Karpas-422 (cell line): ENCODE measurements at places on chromosomes 7 and 10. TPM values are rescaled to one million over a fixed set of nuclear protein-coding genes. Genes with fewer than 3 reads are reported as not detected.

DNA sequence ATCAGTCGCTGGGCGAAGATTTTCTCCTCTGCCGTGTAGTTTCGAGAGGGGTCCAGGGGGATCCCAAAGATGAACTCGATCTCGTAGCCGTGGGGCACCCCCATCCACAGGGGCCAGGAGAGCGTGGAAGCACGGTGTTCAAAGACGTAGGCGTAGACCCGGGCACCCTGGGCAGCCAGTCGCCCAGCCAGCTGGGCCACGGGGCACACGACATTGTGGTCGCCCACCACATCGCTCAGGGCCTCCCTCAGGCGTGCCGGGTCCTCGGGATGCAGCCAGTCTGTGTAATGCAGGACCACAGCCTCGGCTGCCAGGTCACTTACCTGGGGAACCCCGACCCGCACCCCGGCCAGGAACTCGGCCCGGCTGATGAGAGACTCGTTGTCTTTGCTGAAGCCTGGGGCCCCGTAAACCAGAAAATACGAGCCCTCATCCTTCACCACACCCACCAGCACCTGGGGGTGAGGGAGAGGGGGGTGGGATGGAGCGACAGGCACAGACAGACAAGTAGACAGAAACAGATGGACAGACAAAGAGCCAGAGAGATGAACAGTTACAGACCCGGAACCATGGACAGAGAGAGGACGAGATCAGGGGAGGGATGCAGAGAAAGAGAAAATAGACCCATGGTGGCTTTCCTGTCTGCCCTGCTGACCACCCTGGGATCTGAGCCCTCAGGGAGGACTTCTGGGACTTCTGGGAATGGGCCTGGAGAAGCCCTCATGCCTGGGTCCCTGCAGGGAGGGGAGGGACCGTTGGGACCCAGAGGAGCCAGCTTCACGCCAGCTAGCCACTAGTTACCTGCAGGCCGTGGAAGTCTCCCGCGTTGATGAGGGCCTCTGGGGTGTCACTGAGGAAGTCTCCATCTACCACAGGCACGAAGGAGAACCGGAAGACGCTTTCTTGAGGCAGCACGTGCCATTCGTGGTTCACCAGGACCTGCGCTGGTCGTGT is 3.0 kb downstream of the ACHE start:
- no peaks in the 10 kb centered on the region for H3K27me3 ChIP-seq
- H3K4me3 ChIP-seq: no peak overlapping the region
- DNase-seq: no peak
- no peak overlapping the region for H3K27ac ChIP-seq
- peaks cover 29% of the 10 kb centered on the region for H3K4me1 ChIP-seq

TMUB1 gene
- 30.9 and 56.4 TPM in 2 replicates for total RNA-seq

DNA sequence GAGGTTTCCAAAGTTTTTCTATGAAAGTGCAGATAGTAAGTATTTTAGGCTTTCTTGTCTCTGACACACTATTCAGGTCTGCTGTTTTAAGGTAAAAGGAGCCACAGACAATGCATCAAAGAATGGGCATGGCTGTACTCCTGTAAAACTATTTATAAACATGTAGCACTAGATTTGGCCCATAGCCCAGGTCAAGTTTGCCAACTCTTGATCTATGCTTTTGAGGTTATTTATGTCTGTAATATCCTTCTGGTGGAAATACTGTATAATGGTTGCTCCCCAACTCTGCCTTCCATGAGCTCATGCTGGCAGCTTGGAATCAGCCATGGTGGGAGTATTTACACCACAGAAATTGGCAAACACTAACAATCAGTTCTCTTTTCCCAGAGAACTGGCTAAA is 244.6 kb downstream of the BUB3 start:
- no peak for DNase-seq
- no peaks in the 10 kb centered on the region for H3K27me3 ChIP-seq
- H3K27ac ChIP-seq: peak overlapping the region; percentile 78
- peaks cover 51% of the 10 kb centered on the region for H3K4me1 ChIP-seq

GRCh38 chr10:127148066-127148932 is 48.1 kb downstream of the INSYN2A start:
- H3K4me3 ChIP-seq: no peak overlapping the region
- H3K27me3 ChIP-seq: no peaks in the 10 kb centered on the region
- no peak for DNase-seq
- no peaks in the 10 kb centered on the region for H3K36me3 ChIP-seq
- H3K27ac ChIP-seq: no peak overlapping the region

FAM25G gene
- total RNA-seq: not detected in 2 replicates

ZMYND11 gene
- 2.4 and 8.3 TPM in 2 replicates for total RNA-seq

ITGB8 gene
- total RNA-seq: 0.04 and 0.07 TPM in 2 replicates

- no peak overlapping the region for H3K27ac ChIP-seq
- H3K27me3 ChIP-seq: no peaks in the 10 kb centered on the region
- no peak overlapping the region for H3K4me3 ChIP-seq
- no peaks in the 10 kb centered on the region for H3K4me1 ChIP-seq
Measured at GRCh38 chr7:140754506-140754905, 58.0 kb downstream of the NDUFB2 start.

RALA gene
- total RNA-seq: 13.8 and 14.1 TPM in 2 replicates

PNLIP gene
- not detected in 2 replicates for total RNA-seq

PCLO gene
- total RNA-seq: not detected in 2 replicates

GRCh38 chr7:158728911-158729645 is 24.5 kb upstream of the NCAPG2 start:
- no peaks in the 10 kb centered on the region for H3K4me1 ChIP-seq
- no peaks in the 10 kb centered on the region for H3K27me3 ChIP-seq
- no peak for DNase-seq
- peaks cover 12% of the 10 kb centered on the region; the same call in 1 of the 2 replicates for H3K36me3 ChIP-seq
- H3K4me3 ChIP-seq: no peak overlapping the region

DNA sequence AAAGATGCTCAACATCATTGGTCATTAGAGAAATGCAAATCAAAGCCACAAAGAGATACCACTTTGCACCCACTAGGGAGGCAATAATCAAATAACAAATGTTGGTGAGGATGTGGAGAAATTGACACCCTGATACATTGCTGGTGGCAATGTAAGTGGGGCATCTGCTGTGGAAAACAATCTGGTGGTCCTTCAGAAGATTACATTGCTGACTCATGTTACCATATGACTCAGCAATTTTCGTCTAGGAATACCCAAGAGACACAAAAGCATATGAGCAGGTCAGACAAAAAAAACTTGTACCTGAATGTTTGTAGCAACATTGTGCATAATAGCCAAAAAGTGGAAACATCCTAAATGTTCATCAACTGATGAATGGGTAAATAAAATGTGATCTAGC is 4.9 kb upstream of the CLDN3 start:
- no peak overlapping the region for H3K4me3 ChIP-seq
- no peaks in the 10 kb centered on the region for H3K36me3 ChIP-seq
- H3K27ac ChIP-seq: no peak overlapping the region
- no peaks in the 10 kb centered on the region; the same call in 1 of the 2 replicates for H3K4me1 ChIP-seq
- no peaks in the 10 kb centered on the region for H3K27me3 ChIP-seq

DNA sequence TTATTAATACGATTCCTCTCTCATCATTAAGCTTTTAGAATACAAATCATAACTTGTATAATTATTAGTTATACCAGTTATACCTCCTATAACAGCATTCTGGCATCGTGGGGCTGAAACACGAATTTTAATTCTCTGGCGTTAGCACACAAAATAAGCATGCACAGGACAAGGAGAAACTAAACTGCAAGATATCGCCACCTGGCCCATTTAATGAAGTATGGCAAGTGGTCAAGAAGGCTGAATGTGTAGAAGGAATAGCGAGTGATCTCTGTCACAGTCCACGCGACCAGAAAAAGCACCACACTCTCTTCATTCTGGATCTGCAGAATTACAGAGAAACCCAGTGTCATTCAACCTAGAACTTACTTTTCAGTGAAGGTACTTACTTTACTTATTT is 18.1 kb downstream of the HACD1 start:
- H3K4me1 ChIP-seq: no peaks in the 10 kb centered on the region
- H3K27ac ChIP-seq: no peak overlapping the region
- peak; percentile 57 for DNase-seq
- H3K36me3 ChIP-seq: no peaks in the 10 kb centered on the region
- H3K4me3 ChIP-seq: no peak overlapping the region

DNA sequence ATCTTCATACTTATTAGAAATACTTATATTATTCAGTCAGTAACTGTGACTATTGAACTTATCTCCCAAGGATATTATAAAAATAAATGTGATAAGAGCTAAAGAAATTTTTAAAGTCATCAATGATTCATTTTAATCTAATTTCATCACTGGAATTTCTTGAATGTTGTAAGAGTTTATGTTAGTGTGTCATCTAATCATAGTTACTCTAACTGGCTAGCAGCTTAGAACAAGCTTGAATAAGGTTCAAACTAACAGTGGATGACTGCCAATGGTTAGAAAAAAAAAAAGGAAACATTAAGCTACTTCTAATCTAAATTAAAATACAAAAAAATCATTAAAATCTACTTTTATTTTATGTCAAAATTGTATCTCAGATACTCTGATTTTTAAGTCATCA is 1066.3 kb downstream of the CNTNAP2 start:
- H3K4me1 ChIP-seq: no peaks in the 10 kb centered on the region
- H3K36me3 ChIP-seq: no peaks in the 10 kb centered on the region
- H3K27ac ChIP-seq: no peak overlapping the region

- H3K36me3 ChIP-seq: no peaks in the 10 kb centered on the region
- peaks cover 94% of the 10 kb centered on the region for H3K4me1 ChIP-seq
- no peaks in the 10 kb centered on the region for H3K27me3 ChIP-seq
- H3K27ac ChIP-seq: peak overlapping the region; percentile 100
Measured at GRCh38 chr7:101856473-101857357, 39.3 kb downstream of the CUX1 start.

- H3K4me1 ChIP-seq: peaks cover 20% of the 10 kb centered on the region
- no peak for DNase-seq
- no peak within 1 kb of the TSS for H3K27ac ChIP-seq
- no peaks in the 10 kb centered on the region for H3K36me3 ChIP-seq
Measured at GRCh38 chr10:1737222-1738061, at the start of gene ADARB2. Gene ADARB2 (minus strand): TSS chr10:1737525.

CREB3L2 gene
- total RNA-seq: not detected in 2 replicates

GRCh38 chr7:5226921-5227785 is 37.1 kb downstream of the WIPI2 start:
- H3K36me3 ChIP-seq: peaks cover 37% of the 10 kb centered on the region
- DNase-seq: no peak
- H3K27me3 ChIP-seq: no peaks in the 10 kb centered on the region
- no peak overlapping the region for H3K4me3 ChIP-seq
- peaks cover 20% of the 10 kb centered on the region for H3K4me1 ChIP-seq

DNA sequence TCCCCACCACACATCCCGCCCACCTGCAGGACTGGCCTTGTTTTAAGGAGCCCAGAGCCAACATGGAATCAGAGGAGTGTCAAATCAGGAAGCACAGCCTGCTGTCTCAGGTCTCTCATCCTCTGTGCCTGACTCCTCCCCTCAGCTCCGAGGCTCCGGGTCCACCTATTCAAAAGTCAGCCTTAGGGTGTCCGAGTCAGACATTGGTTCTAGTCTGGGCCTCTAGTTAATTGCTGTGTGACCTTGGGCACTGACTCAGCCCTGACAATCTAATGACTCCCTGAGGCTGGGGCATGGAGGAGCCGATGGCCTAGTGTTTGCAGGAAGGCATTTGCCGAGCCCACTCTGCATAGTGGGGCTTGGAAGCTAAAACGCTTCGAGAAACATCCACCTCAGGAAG is 223.1 kb upstream of the PPP2R2D start:
- H3K4me3 ChIP-seq: no peak overlapping the region
- no peak for DNase-seq
- no peaks in the 10 kb centered on the region for H3K36me3 ChIP-seq

DNA sequence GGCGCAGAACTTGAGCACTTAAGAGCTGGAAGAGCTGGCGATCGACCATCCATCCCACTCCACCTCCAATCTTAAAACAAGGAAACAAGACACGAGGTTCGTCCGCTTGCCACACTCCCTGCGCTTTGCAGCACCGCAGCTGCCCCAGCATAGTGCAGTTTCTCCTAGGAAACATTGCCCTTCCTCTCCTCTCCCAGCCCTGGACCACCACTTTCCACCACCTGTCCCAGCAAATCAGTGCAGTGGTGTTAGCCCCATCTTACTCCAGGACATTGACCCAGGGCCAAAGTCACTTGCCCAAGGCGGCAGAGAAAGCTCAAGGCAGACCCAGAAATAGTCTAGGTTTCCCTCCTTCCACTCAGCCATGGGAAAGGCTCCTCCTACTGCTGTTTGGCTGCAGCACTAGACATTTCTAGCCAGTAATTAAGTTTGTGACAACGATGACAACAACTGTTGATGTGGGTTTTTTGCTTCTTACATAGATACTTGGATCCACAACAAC is 1.5 kb upstream of the PARD3 start:
- no peak overlapping the region for H3K4me3 ChIP-seq
- no peaks in the 10 kb centered on the region for H3K36me3 ChIP-seq
- H3K27me3 ChIP-seq: no peaks in the 10 kb centered on the region
- DNase-seq: no peak
- no peak overlapping the region for H3K27ac ChIP-seq

RAMP3 gene
- not detected in 2 replicates for total RNA-seq

DNA sequence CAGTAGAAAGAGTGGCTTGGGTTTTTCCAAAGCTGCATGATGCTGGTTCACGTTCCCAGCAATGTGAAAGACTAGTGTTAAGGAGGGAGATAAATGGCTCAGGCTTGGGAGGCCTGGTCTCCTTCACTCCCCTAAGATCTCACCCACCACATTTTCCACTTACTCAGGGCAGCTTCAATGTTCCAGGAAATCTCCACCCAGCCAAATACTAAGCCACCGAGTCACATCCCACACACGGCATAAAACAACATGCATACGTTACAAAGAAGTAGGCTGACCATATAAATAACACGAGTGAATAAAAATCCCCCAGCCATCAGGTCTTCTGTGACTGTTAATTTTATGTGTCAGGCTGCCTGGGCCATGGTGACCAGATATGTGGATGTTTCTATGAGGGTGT is 303.5 kb downstream of the SFMBT2 start:
- no peak overlapping the region for H3K4me3 ChIP-seq
- H3K27ac ChIP-seq: no peak overlapping the region
- H3K36me3 ChIP-seq: no peaks in the 10 kb centered on the region
- peaks cover 7% of the 10 kb centered on the region for H3K4me1 ChIP-seq

- no peak for DNase-seq
- H3K27me3 ChIP-seq: no peaks in the 10 kb centered on the region
Measured at GRCh38 chr7:103657474-103657894, 211.5 kb upstream of the SLC26A5 start.

PPP1R9A gene
- not detected in 2 replicates for total RNA-seq

- no peaks in the 10 kb centered on the region for H3K27me3 ChIP-seq
- no peaks in the 10 kb centered on the region for H3K36me3 ChIP-seq
- DNase-seq: no peak
- H3K4me1 ChIP-seq: no peaks in the 10 kb centered on the region
- no peak overlapping the region for H3K4me3 ChIP-seq
Measured at GRCh38 chr10:103833731-103834365, 21.5 kb downstream of the SH3PXD2A start.

- H3K4me3 ChIP-seq: no peak overlapping the region
- no peaks in the 10 kb centered on the region for H3K27me3 ChIP-seq
- no peaks in the 10 kb centered on the region for H3K36me3 ChIP-seq
- H3K4me1 ChIP-seq: peaks cover 7% of the 10 kb centered on the region
- no peak for DNase-seq
Measured at GRCh38 chr7:26959290-26959689, 94.9 kb upstream of the SKAP2 start.
